ENCODE measurements at places on chromosomes 3 and 15.

DNA sequence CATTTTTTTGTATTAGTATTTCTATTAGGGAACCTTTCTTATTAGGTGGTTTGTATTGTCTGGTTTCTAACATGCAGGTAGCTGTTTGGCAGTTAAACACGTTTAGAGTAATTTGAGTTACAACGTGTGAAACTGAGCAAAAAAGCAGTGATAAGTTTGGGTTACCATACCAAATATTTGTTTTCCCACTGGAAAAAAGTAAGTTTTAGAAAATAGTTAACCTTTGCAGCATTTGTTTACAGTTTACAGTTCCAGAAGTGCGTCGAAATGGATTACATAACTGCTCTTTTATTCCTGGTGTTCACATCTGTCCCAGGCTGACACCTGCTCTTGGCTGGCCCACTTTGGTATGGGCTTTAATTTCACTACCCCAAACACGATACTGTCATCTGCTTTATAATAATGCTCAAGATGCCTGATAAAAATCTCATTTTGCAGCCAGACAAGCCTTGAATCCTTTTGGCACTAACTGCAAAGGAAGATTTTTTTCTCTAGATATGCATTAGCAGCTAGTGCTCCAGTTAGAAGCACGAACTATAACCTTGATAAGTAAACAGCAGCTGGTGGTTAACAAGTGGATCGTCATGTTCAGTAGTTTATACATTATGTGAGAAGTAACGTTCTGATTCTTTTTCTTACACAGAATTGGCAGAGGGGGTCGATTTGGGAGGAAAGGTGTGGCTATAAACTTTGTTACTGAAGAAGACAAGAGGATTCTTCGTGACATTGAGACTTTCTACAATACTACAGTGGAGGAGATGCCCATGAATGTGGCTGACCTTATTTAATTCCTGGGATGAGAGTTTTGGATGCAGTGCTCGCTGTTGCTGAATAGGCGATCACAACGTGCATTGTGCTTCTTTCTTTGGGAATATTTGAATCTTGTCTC is 5.3 kb downstream of the EIF4A2 start:
- no peak for DNase-seq

GRCh38 chr15:32853592-32853991 is 135.8 kb downstream of the GREM1 start:
- DNase-seq = no peak

- no peak for DNase-seq
Measured at GRCh38 chr15:78716651-78717050, 75.6 kb upstream of the CHRNB4 start.

DNA sequence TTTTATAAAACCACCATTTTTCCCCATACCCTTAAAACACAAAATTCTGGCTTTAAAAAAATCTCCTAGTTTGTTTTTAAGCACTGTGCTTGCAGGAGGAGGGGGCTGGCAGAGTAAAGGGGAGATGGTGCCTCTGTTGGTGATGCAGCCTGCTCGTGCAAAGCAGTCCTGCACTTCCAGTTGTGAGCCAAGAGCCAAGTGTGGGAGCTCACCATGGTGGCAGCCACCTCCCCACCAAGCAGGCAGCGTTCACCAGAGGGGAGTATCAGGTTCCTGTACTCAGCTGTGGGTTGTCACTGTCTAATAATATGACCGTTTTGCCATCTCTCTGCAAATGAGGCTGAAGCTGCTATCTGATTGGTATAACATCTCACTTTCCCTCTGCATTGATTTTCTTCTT is 164.8 kb downstream of the SYNPR start:
- DNase-seq = no peak

GRCh38 chr15:89777782-89778380 is 1.7 kb downstream of the MESP2 start:
- DNase-seq = no peak

DNA sequence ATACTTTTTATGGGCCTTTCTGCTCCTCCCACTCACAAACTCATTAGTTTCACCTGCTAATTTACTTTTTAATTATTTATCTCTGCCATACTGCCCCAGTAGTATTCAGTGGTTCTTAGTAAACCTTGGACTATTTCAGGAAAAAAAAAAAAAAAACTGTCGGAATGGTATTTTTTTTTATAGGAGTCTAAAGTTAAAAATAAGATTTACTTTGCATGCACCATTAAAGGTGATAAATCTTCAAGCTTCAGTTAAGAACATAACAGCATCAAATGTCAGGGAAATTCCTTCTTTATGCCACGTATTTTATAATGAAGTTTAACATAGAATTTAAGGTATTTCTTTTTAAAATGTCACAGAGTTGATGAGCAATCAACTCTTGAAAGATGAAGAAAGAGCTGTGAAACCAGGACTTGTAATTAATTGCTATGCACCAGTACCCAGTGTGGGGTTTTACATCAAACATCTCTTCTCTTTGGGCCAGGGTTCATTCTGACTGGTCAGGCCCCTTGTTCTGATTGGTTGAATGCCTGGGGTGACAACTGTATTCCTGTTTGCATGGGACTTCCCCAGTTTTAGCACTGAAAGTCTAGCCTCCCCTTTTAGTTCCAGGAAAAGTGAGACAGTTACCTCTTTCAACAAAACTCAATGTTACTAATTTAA is 40.3 kb upstream of the PTPRG start:
- DNase-seq = no peak

- DNase-seq = no peak
Measured at GRCh38 chr3:185270262-185270955, 16.6 kb upstream of the EHHADH start.

GRCh38 chr3:28502397-28502937 is 153.8 kb upstream of the AZI2 start:
- DNase-seq = no peak

- no peak for DNase-seq
Measured at GRCh38 chr3:197218210-197218609, 80.2 kb downstream of the DLG1 start.

DNA sequence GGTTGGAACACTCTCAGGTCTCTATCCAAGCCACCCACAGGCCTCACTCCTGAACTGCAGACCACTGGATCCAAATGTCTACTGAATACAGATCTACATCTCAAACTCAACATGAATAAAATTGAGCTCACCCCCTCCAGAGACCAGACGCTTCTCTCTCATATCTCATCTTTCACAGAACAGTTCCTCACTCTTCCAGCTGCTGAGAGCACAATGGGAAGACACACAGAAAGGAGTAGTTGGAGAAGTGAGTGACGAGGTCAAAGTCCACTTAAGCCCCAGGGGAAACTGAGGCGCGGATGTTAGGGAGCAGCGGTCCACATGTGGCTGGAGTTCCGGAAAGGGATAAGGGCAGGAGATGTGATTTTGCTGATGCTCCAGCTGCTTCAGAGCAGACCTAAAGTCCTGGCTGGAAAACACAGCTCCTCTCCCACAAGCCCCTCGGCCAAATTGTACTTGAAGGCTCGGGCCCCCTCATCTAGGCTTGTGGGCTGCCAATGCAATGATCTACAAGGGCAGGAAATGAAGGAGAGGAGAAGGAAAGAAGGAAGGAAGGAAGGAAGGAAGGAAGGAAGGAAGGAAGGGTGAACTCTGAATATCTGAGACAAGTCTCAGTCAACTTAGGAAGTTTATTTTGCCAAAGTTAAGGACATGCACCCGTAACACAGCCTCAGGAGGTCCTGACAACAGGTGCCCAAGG is 211.2 kb upstream of the TLE3 start:
- DNase-seq = no peak

DNA sequence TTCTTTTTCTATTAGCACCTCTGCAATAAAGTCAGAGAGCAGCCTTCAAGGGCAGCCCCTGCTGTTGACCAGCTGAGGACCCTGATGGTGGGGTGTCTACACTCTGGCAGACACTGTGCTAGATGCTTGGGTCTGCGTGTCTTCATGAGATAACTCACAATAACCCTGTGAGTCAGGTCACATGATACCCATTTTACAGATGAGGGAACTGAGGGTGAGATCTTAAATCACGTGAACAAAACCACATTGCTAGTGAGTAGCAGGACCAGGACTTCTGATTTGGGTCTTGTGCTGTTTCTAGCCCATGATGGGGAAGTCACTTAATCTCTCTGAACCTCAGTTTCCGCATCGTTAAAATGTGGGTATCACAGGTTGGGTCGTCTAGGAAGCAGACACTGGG is 118.5 kb upstream of the LIPC start:
- DNase-seq = no peak

DNA sequence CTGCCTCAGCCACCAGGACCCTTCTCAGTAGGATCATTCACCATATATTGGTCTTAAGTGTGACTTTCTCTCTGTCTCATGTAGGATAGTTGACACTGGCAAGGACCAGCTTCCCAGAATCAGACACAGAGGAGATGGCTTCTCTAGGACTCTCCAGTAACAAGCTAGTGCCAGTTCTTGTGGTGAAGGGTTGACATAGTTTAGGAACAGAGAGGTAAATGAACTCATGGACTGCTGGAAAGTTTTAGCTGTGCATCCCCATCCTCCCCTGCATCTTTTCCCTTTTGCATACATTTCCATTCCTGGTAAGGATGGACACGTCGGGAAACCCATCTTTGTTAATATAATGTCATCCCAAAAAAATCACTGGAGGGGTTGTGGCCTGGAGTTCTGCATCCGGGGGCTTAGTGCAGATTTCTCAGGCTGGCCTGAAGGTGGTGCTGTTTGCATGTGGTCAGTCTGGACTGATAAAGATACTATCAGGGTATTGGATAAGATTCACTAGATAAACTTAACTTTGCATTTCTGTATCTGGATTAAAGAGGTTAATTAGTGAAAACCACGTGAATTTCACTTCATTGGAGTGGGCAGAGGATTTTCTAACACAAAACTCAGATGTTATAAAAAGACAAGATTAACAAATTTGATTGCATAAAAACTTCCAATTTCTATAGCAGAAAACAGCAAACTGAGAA is 110.8 kb downstream of the TBC1D2B start:
- no peak for DNase-seq

DNA sequence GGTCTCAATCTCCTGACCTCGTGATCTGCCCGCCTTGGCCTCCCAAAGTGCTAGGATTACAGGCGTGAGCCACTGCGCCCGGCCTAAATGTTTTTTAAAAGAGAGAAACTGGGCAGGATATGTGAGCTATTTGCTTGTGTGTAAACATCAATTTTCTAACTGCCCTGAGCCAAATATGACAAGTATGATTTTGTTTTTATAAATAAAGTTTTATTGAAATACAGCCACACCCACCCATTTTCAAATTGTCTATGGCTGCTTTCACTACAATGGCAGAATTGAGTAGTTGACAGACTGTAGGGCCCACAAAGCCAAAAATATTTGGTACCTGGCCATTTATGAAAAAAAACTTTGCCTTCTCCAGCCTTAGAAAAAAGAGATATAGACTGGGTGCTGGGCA is 15.9 kb upstream of the HDC start:
- DNase-seq = no peak

DNA sequence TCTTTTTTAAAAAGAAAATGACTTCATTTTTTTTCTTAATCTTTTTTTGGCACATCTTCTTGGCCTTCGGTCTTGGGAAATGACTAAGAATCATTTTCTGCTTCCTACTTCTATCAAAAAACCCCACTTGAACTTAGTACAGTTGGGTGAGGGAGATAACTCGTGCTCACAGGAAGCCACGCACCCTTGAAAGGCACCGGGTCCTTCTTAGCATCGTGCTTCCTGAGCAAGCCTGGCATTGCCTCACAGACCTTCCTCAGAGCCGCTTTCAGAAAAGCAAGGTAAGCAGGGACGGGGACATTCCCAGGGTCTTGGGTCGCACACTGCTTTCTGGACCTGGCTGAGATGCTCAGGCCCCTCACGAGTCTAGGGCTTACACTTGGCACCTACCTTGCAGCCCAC is at the start of gene CCR4:
TSS of gene CCR4 (plus strand) at position 235 of the 402 bp plus-strand sequence. CDS start 1,779 bp downstream, outside the sequence.
- no peak for DNase-seq

DNA sequence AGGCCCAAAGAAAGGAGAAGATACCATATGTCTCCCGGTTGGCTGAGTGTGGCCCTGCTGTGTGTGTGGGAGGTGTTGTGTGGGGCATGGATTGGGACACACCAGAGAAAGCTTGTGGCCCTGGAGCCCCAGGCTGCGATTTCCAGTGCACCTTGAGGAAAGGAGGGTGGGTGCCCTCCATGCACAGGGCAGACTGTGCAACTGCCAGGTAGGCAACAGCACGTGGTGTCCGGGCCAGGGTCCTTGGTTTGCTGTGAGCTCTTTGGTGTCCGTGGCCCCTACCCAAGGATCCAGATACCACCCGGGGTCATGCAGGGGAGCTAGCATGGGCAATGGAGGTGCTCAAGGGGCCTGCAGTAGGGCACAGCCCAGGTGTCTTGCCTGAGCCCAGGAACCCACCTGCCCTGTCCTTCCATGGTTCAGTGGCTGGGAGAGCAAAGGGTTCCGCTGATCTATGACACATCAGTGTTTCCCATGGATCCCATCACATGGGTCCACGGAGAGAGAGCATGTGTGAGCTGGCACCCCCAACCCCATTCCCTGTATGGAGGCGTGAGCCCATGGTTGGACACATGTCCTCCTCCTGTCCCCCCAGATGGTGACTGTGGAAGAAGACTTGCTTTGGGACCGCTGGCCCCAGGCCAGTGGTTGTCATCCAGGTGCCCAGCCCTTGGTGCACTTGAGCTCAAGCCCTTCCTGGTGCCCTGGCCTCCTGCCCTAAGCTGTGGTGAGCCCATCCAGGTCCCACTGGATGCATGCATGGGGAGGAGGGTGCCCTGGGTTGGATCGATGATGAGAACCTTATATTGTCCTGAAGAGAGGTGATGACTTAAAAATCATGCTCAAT is 223.4 kb downstream of the SNRPN start:
- no peak for DNase-seq

- DNase-seq = no peak
Measured at GRCh38 chr3:172530566-172530965, 7.3 kb upstream of the TNFSF10 start.

- no peak for DNase-seq
Measured at GRCh38 chr3:95810462-95810861, 1003.9 kb upstream of the EPHA6 start.

- DNase-seq = no peak
Measured at GRCh38 chr15:86061581-86061980, 18.1 kb upstream of the AGBL1 start.

DNA sequence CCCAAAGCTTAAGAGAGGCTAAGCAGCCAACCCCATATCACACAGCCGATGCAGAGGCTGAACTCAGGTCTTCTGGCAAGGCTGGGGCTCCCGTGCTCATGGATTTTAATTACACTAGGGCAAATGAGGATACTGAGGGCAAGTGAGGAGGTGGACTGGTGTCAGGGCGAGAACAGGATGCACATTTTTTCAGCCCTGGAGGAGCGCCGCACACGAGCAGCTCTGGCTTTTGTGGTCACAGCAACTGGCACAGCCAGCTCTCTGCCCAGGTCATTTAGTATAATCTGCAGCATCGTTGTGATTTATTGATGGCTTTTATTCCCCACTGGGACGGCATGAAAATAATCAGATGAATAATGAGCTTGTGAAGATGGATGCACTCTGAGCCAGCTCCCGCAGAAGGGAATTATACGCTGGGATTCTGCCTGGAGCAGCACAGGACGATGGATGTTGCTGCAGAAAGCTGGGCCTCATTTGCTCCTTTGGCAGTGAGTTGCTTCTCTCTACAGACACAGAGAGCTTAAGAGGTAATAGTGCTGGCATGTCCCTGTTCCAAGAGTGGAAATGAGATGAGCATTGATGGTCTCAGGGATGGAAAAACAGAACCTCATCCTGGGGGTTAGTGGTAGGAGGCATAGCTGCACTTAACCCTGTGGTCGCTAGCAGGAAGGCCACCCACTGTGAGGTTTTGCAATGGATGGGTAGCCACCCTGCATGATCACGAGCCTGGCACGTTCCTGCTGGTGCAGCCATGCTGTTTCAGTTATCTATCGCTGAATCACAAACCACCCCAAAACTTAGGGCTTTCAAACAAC is 135.4 kb downstream of the UACA start:
- DNase-seq = no peak

- no peak for DNase-seq
Measured at GRCh38 chr15:71654720-71655174, 155.6 kb upstream of the NR2E3 start.

All from KG1 (cell line).